ENCODE measurements at places on chromosomes 1 and 21. TPM values are rescaled to one million over a fixed set of nuclear protein-coding genes. Genes with fewer than 3 reads are reported as not detected.

GRCh38 chr1:10975567-10976326 is 36.7 kb upstream of the TARDBP start:
- H3K4me3 ChIP-seq = no peak overlapping the region
- no peaks in the 10 kb centered on the region for H3K27me3 ChIP-seq
- H3K36me3 ChIP-seq = no peaks in the 10 kb centered on the region

- no peak overlapping the region for H3K4me3 ChIP-seq
- H3K36me3 ChIP-seq = no peaks in the 10 kb centered on the region
- no peaks in the 10 kb centered on the region for H3K27me3 ChIP-seq
- no peaks in the 10 kb centered on the region for H3K4me1 ChIP-seq
- H3K27ac ChIP-seq = no peak overlapping the region
These were observed 46.8 kb upstream of the RUNX1 start for GRCh38 chr21:35095859-35096291.

DNA sequence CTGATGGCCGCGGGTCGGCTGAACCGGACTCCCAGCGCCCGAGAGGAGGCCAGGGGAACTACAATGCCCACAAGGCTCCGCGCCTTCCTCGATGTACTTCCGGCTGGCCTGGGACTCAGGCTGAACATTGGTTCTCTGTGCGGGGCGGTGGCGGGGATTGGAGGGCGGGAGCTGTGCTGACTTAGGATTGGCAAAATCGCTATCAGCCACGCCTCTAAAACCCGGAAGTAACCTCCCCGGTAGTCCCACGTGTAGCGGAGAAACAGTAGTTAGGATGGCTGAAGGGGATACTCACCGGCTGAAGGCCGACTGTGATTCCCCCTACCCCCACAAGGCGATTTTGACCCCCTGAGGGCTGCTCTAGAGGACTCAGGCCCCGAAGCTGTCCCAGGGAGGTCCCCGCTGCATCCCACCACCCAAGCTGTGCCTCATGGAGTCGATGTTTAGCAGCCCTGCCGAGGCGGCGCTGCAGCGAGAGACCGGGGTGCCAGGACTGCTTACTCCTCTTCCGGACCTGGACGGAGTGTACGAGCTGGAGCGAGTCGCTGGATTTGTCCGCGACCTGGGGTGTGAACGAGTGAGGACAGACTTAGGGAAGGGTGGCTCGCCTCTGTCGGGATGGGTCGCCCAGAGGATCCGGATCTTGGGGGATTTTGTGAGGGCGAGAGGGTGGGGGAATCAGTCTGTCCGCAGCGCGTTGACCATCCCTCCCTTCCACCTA is at the start of gene DPH2:
DPH2 (plus strand) TSS at position 265 of the 721 bp plus-strand sequence; CDS start at position 431, 166 bp downstream.
- peaks cover 20% of the 10 kb centered on the region for H3K4me1 ChIP-seq
- peak; percentile 92 for DNase-seq
- H3K27ac ChIP-seq = peak within 1 kb of the TSS; percentile 73
- no peaks in the 10 kb centered on the region for H3K27me3 ChIP-seq
- H3K36me3 ChIP-seq = no peaks in the 10 kb centered on the region

DNA sequence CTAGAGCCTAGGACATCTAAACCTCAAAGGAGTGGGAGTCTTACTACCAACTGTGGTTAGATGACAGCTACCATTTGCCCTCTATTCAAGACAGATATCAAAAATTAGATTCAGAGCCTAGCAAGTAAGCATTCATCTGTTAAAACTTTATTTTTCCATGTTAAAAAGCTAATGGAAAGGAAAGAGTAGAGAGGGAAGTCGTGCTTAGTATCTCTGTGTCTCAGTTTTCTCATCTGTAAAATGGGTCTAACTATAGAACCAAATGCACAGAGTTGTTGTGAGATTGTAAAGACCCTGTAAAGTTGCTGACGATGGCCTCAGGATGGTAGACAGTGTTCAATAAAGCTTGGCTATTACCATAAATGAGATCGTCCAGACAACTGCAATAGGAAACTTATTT is 428.5 kb upstream of the RUNX1 start:
- no peaks in the 10 kb centered on the region for H3K27me3 ChIP-seq
- no peaks in the 10 kb centered on the region for H3K36me3 ChIP-seq
- no peaks in the 10 kb centered on the region for H3K4me1 ChIP-seq
- H3K27ac ChIP-seq = no peak overlapping the region
- H3K4me3 ChIP-seq = no peak overlapping the region

DNA sequence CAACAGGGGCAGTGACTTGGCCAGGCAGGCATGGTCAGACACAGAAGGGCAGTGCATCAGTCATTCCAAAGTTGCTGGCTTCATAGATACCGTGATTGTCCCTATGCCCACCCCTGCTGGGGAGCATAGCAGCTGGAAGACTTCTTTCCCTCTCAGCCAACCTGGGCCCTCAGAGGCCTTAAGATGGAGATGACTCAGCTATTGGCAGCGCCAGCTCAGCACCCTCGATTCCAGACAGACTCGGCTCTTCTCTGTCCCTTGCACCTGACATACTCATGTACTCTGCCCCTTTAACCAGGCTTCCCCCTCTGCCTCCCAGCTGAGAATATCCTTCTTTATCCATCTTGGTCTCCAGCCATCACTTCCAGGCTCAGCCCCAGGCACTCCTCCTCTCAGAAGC is 16.8 kb downstream of the SLAMF8 start:
- H3K4me3 ChIP-seq = no peak overlapping the region
- H3K36me3 ChIP-seq = no peaks in the 10 kb centered on the region
- H3K27ac ChIP-seq = no peak overlapping the region
- H3K27me3 ChIP-seq = no peaks in the 10 kb centered on the region
- H3K4me1 ChIP-seq = no peaks in the 10 kb centered on the region
- no peak for DNase-seq

DNA sequence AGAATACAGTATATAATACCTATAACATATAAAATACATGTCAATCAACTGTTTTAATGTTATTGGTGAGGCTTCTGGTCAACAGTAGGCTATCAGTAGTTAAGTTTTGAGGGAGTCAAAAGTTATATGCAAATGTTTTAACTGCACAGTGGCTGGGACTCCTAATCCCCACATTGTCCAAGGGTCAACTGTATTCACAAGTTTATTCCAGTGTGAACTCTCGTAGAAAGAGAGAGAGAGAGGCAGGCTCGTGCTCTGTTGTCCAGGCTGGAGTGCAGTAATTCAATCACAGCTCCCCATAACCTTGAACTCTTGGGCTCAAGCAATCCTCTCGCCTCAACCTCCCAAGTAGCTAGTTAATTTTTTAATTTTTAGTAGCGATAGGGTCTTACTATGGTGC is 66.0 kb downstream of the NRIP1 start:
- no peaks in the 10 kb centered on the region for H3K36me3 ChIP-seq
- no peaks in the 10 kb centered on the region for H3K4me1 ChIP-seq
- no peak overlapping the region for H3K27ac ChIP-seq
- H3K27me3 ChIP-seq = no peaks in the 10 kb centered on the region
- DNase-seq = no peak
- H3K4me3 ChIP-seq = no peak overlapping the region

- H3K27ac ChIP-seq = no peak overlapping the region
- no peaks in the 10 kb centered on the region for H3K4me1 ChIP-seq
- no peak for DNase-seq
- H3K4me3 ChIP-seq = no peak overlapping the region
- H3K36me3 ChIP-seq = no peaks in the 10 kb centered on the region
These were observed 104.0 kb downstream of the ROR1 start for GRCh38 chr1:63877816-63878215.

GRCh38 chr1:22711071-22711470 is 432 bp downstream of the EPHB2 start:
- no peaks in the 10 kb centered on the region for H3K36me3 ChIP-seq
- H3K27ac ChIP-seq = no peak overlapping the region
- no peak for DNase-seq
- peaks cover 3% of the 10 kb centered on the region for H3K27me3 ChIP-seq
- H3K4me1 ChIP-seq = no peaks in the 10 kb centered on the region
- H3K4me3 ChIP-seq = no peak overlapping the region

- no peaks in the 10 kb centered on the region for H3K27me3 ChIP-seq
- peaks cover 26% of the 10 kb centered on the region for H3K4me1 ChIP-seq
- H3K36me3 ChIP-seq = no peaks in the 10 kb centered on the region
- peak overlapping the region; percentile 31 for H3K27ac ChIP-seq
- DNase-seq = no peak
These were observed 12.5 kb downstream of the FOXJ3 start for GRCh38 chr1:42322577-42322976.

- no peaks in the 10 kb centered on the region for H3K4me1 ChIP-seq
- H3K36me3 ChIP-seq = no peaks in the 10 kb centered on the region
- no peak overlapping the region for H3K4me3 ChIP-seq
- no peak for DNase-seq
These were observed 16.2 kb upstream of the CAPN9 start for GRCh38 chr1:230730977-230731376.

DNA sequence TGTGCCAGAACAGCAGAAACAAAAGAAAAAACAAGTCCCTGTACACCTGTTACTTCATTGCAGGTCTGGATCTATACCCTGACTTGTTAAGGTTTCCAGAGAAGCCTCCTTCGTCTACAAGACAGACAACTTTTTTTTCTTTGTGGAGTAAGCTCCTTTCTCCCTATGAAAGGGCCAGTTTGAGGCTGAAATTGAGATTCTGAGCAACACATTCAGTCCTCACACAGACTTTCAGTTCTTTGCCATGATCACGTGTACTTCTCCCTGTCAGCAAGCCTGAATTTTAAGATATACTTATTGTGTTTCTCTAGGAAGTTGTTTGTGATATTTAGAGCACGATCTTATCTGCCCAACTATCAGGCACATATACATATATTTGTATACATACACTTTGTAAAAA is 374.0 kb downstream of the NTNG1 start:
- no peak for DNase-seq
- no peaks in the 10 kb centered on the region for H3K4me1 ChIP-seq
- H3K36me3 ChIP-seq = no peaks in the 10 kb centered on the region
- H3K4me3 ChIP-seq = no peak overlapping the region
- H3K27ac ChIP-seq = no peak overlapping the region

- H3K27me3 ChIP-seq = no peaks in the 10 kb centered on the region
- H3K36me3 ChIP-seq = no peaks in the 10 kb centered on the region
- H3K27ac ChIP-seq = no peak overlapping the region
- DNase-seq = no peak
These were observed 679.2 kb upstream of the ADAMTS5 start for GRCh38 chr21:27646056-27646455.

- no peaks in the 10 kb centered on the region for H3K27me3 ChIP-seq
- no peak overlapping the region for H3K4me3 ChIP-seq
- DNase-seq = no peak
- H3K27ac ChIP-seq = no peak overlapping the region
- no peaks in the 10 kb centered on the region for H3K4me1 ChIP-seq
These were observed 131.0 kb downstream of the RRAGC start for GRCh38 chr1:38728585-38728908.

DNA sequence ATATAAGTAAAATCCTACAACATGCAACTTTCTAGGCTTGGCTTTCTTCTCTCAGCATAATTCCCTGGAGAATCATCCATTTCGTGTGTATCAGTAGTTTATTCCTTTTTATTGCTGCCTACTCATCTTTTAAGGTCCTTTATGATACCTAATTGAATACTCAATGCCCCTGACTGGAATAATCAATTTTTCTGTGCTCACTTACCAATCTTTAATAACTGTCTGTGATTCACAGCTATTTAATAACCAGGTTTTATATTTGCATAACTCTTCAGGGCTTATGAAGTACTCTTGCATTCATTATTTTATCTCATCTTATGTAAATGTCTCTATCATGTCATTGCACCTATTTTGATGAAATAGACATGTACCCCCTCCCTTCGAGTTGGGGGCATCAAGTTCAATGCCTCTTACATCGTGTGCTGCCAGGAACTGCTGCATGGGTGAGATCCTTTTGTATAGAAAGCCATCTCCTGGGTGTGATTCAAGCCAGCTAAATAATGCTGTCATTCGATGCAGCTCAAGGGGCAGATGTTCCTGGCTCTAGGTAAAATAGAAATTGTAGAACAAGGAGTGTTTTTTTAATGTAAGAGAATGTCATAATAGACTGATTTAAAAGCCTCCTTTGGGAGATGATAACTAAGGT is 222.7 kb downstream of the SLC35F3 start:
- H3K4me1 ChIP-seq = no peaks in the 10 kb centered on the region
- H3K36me3 ChIP-seq = no peaks in the 10 kb centered on the region
- no peak overlapping the region for H3K27ac ChIP-seq
- DNase-seq = no peak

- no peaks in the 10 kb centered on the region for H3K36me3 ChIP-seq
- no peak for DNase-seq
- H3K4me3 ChIP-seq = no peak overlapping the region
- H3K27ac ChIP-seq = no peak overlapping the region
- no peaks in the 10 kb centered on the region for H3K27me3 ChIP-seq
These were observed 137.1 kb downstream of the PIK3R3 start for GRCh38 chr1:45995298-45995697.

DNA sequence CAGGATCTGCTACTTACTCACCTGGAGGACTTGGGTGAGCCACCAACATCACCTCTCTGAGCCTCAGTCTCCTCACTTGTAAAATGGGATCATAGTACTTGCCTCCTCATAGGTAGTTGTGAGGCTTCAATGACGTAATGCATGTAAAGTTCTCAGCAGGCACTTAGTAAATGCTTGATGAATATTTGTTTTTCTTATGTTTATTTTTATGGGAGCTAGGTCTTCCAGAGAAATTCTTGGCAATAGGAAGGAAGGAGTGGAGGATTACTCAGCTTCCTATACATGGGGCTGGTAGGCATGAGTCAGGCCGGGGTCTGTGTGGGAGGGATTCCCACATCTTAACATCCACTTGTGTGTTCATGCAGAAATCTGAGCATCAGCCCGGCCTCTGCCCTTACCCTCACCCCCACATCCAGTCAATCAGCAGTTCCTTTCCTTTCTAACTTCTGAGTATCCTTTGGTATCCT is 95.4 kb upstream of the USP24 start:
- H3K4me3 ChIP-seq = no peak overlapping the region
- no peak overlapping the region for H3K27ac ChIP-seq
- H3K4me1 ChIP-seq = no peaks in the 10 kb centered on the region
- no peaks in the 10 kb centered on the region for H3K27me3 ChIP-seq
- no peak for DNase-seq

The KCNK2 gene
- total RNA-seq = not detected

The JAM2 gene
- 0.48 TPM for total RNA-seq
